WTC11 (cell line): ENCODE measurements at places on chromosomes 2 and 18. TPM values are rescaled to one million over a fixed set of nuclear protein-coding genes. Genes with fewer than 3 reads are reported as not detected.

DNA sequence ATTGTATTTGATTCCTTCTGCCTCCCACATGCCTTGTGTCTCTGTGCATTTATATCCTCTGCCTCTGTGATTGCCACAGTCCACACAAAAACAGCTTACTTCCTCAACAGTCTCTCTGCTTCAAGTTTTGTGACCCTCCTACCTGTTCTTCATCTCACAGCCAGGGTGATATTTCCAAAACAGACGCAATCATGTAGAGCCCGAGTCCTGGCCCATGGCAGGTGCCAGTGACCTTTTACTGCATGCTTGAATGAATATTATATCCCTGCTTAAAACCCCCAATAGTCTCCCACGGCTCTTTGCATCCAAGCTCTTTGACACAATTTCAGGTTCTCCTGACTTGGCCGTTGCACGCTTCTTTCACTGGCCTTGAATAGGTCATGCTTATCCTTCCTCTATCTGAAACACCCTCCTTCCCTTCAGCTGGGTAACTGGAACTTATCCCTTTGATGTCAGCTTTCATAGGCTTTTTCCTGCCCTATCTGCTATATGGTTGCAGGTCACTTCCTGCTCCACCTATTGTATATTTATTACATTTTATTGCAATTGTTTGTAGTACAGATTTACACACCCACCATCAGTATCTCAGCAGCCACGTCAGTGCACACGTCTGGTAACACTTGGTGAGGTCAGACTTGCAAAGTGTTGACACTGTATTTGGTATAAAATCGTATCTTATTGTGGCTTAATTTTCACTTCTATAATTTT, 29.7 kb upstream of the IL1B start:
- peaks cover 11% of the 10 kb centered on the region; the same call in 1 of the 2 replicates for H3K27me3 ChIP-seq
- H3K4me3 ChIP-seq = no peak overlapping the region
- no peak for DNase-seq

GRCh38 chr2:235045336-235045972, 93.6 kb downstream of the SH3BP4 start:
- H3K27me3 ChIP-seq = no peaks in the 10 kb centered on the region
- no peak for DNase-seq
- H3K27ac ChIP-seq = peak overlapping the region; percentile 45
- H3K4me1 ChIP-seq = peaks cover 3% of the 10 kb centered on the region; the same call in 1 of the 2 replicates
- H3K4me3 ChIP-seq = no peak overlapping the region

- H3K4me3 ChIP-seq = no peak overlapping the region
- no peaks in the 10 kb centered on the region for H3K36me3 ChIP-seq
- no peak overlapping the region for H3K27ac ChIP-seq
- H3K4me1 ChIP-seq = no peaks in the 10 kb centered on the region
- peaks cover 2% of the 10 kb centered on the region; the same call in 1 of the 2 replicates for H3K27me3 ChIP-seq
- DNase-seq = no peak
Observed at GRCh38 chr2:67684991-67685390, 287.9 kb downstream of the ETAA1 start.

The SCYGR4 gene
- not detected in 3 replicates for total RNA-seq

The CNRIP1 gene
- 1.3 to 1.6 TPM (median 1.4 TPM) in 3 replicates for total RNA-seq

DNA sequence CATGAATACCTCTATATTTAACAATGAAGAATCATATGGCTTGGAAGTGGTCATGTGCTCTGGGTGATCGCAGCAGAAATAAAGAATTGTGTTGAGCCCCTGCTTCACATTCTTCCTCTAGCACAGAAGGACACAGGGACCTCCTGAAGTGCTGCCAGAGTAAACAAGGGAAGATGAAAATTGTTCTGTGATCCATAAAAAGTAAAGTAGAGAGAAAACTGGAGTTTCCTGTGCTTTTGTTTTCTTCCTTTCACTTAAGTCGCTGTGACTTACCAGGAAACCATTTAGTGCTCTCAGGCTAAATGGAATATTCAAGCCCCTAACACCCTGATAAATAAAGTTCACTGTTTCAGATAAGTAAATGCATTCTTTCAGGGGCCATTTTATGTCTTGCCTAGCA, 1173.6 kb upstream of the CHAC2 start:
- H3K27me3 ChIP-seq = no peaks in the 10 kb centered on the region
- peak overlapping the region; percentile 66; the same call in 1 of the 2 replicates for H3K27ac ChIP-seq

The EEF1B2 gene
- total RNA-seq = 596 to 611 TPM (median 603 TPM) in 3 replicates

GRCh38 chr2:101328474-101329007, 20.0 kb upstream of the RNF149 start:
- H3K4me1 ChIP-seq = peaks cover 3% of the 10 kb centered on the region
- H3K36me3 ChIP-seq = no peaks in the 10 kb centered on the region; the same call in 1 of the 2 replicates
- no peak overlapping the region for H3K27ac ChIP-seq
- no peak overlapping the region for H3K4me3 ChIP-seq
- DNase-seq = no peak

DNA sequence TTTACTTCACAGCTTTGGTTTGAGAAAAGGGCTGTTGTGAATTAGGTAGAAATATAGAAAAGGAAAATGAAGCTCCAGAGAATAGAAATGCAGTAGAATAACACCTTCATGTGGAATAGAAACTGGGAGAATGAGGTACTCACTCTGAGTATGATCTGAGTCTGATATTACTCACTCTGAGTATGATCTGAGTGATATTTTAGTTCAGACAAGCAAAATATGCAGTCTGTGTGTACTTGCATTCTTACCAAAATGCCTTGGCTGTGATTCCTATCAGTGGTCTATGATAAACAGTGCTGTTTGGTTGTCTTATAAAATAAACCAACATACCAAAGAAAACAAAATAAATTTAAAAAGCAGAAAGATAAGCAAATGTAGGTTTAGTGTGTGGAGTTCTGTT, 487.6 kb downstream of the THSD7B start:
- H3K36me3 ChIP-seq = 0 out of 2 replicates have a peak, but pooled peaks cover 3% of the 10 kb centered on the region
- H3K27ac ChIP-seq = no peak overlapping the region
- H3K27me3 ChIP-seq = no peaks in the 10 kb centered on the region
- peaks cover 23% of the 10 kb centered on the region for H3K4me1 ChIP-seq
- no peak for DNase-seq

- H3K36me3 ChIP-seq = no peaks in the 10 kb centered on the region
- H3K4me1 ChIP-seq = peaks cover 81% of the 10 kb centered on the region
- H3K27ac ChIP-seq = peak overlapping the region; percentile 99
- peak; percentile 61 for DNase-seq
Observed at GRCh38 chr2:75055820-75056675, 97.6 kb downstream of the POLE4 start.

GRCh38 chr2:72990695-72991438, 73.5 kb downstream of the EMX1 start:
- peaks cover 11% of the 10 kb centered on the region; the same call in 1 of the 2 replicates for H3K4me1 ChIP-seq
- H3K36me3 ChIP-seq = no peaks in the 10 kb centered on the region
- no peak for DNase-seq
- H3K27me3 ChIP-seq = no peaks in the 10 kb centered on the region; the same call in 1 of the 2 replicates
- no peak overlapping the region for H3K27ac ChIP-seq
- no peak overlapping the region for H3K4me3 ChIP-seq

The TIGD1 gene
- total RNA-seq = 5.2 to 9.0 TPM (median 6.1 TPM) in 3 replicates

DNA sequence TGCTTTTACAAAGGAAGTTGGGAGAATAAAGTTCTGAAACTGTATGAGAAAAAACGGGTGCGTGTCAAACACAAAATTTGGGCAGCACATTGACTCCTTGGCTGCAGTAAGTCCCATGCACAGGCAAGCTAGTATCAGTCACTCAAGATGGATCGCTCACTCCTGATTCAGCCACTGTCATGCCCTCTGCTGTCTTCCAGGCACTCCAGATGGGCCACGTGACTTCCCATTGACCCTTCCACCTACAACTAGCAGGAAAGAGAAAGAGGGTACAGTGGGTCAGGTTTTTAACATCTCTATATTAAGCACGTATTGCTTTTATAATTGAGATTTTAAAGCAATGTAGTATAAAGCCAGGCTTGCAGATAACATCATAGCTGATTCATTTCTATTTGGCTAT, 8.6 kb downstream of the ARHGEF33 start:
- H3K27ac ChIP-seq = no peak overlapping the region
- DNase-seq = no peak
- no peak overlapping the region for H3K4me3 ChIP-seq
- H3K36me3 ChIP-seq = no peaks in the 10 kb centered on the region
- H3K27me3 ChIP-seq = no peaks in the 10 kb centered on the region
- H3K4me1 ChIP-seq = no peaks in the 10 kb centered on the region

GRCh38 chr2:236298924-236299475, 34.8 kb upstream of the ASB18 start:
- no peak overlapping the region for H3K4me3 ChIP-seq
- no peaks in the 10 kb centered on the region for H3K36me3 ChIP-seq
- H3K4me1 ChIP-seq = no peaks in the 10 kb centered on the region

The CABYR gene
- 12.9 to 19.3 TPM (median 16.1 TPM) in 3 replicates for total RNA-seq

The ADRA2B gene
- 4.7 to 6.3 TPM (median 5.8 TPM) in 3 replicates for total RNA-seq

DNA sequence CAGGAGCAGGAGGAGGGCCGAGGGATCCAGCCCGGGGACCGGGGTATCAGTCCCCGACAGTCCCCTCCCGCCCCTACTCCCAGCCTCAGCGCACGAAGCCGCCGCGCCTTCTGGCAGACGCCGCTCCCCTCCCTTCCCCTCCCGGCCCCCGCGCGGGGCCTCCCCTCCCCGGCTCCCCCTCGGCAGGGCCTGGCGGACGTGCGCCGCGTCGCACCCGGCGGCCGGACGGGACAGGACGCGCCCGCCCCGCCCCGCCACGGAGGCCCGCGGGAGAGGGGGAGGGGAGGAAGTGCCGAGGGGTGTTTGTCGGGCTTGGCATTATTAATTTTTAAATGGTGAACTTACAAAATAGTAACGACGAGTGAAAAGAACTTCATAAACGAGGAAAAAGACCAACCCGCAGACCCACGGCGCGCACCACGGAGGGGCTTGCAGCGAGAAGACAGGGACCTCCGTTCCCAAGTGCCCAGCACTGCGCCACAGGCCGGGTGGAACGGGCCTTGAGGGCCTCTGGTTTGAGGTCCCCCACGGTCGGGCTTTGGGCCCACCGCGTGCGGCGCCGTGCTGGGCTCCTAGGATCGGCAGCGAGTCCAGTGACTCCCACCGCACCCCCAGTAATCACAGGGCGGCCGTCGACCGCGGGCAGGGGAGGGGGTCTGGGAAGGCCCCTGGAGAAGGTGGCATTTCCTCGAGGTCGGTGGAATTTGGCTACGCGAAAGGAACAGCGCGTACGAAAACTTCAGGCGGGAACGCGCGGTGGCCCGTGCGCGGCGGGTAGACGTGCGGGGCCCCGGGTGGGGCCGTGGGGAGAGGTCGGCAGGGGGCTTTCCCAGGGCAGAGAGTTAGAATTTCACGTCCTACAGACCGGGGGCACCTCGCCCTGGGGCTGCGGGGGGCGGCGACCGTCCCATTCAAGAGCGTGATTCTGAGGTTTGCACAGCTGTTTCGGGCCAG, 954 bp upstream of the CTDSP1 start:
- no peak overlapping the region for H3K27ac ChIP-seq
- peak; percentile 42 for DNase-seq

GRCh38 chr2:109089602-109090300, 39.3 kb upstream of the SH3RF3 start:
- peaks cover 18% of the 10 kb centered on the region for H3K36me3 ChIP-seq
- H3K4me1 ChIP-seq = no peaks in the 10 kb centered on the region
- no peak overlapping the region for H3K4me3 ChIP-seq

The HRH4 gene
- not detected in 3 replicates for total RNA-seq

The C2orf66 gene
- not detected in 3 replicates for total RNA-seq

The NGEF gene
- total RNA-seq = 4.5 to 6.6 TPM (median 5.4 TPM) in 3 replicates

DNA sequence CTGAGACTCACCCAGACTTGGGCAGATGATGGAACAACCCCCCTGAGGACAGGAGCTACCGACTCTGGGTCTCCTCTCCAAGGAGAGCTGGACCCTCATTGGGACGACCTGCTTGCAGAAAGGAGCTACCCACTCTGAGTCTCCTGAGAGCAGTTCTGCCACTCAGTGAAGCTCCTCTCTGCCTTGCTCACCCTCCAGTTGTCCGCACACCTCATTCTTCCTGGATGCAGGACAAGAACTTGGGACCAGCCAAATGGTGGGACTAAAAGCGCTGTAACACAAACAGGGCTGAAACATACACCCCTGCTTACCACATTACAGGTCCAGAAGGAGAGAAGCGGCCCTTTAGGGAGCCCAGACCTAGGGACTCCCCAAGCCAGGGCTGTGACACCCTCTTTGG, 124.9 kb upstream of the CCDC150 start:
- H3K27ac ChIP-seq = no peak overlapping the region
- H3K27me3 ChIP-seq = no peaks in the 10 kb centered on the region

DNA sequence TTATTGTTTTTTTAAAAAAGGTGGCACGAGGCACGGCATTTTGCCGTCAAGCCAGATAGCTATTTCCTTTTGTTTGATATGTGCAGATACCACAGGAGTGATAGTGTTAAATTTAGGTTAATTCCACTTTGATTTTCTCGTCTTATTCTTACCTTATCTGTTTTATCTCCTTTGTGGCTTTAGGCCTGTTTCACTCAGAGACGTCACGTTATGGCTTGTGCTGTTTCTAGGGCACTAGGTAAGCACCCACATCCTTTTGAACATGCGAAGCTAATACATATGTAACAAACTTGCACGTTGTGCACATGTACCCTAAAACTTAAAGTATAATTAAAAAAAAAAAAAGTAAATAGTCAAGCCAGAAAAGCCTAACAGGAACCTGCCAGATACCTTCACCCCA, 57.8 kb downstream of the C18orf63 start:
- no peaks in the 10 kb centered on the region; the same call in 1 of the 2 replicates for H3K27me3 ChIP-seq
- no peak for DNase-seq
- no peaks in the 10 kb centered on the region for H3K36me3 ChIP-seq
- no peak overlapping the region for H3K27ac ChIP-seq
- no peak overlapping the region for H3K4me3 ChIP-seq
- peaks cover 3% of the 10 kb centered on the region; the same call in 1 of the 2 replicates for H3K4me1 ChIP-seq

- no peaks in the 10 kb centered on the region for H3K27me3 ChIP-seq
- DNase-seq = no peak
- H3K27ac ChIP-seq = peak overlapping the region; percentile 53; the same call in 1 of the 2 replicates
- peaks cover 10% of the 10 kb centered on the region; the same call in 1 of the 2 replicates for H3K36me3 ChIP-seq
Observed at GRCh38 chr18:48934415-48934722, 16.4 kb downstream of the SMAD7 start.

DNA sequence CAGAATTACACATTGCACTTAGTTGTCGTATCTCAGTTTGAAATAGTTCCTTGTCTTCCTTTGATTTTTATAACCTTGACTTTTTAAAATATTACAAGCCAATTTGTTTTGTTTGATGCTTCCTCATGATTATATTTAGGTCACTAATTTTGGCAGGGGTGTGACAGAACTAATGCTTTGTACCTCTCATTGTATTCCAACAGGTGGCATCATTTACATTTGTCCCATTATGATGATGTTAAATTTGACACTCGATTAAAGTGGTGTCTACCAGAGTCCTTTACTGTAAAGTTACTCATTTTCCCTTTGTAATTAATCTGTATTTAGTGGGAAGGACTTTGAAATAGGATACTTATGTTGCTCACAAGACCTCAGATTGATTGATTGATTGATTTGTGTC, 21.5 kb upstream of the MFSD2B start:
- no peak for DNase-seq
- no peak overlapping the region for H3K27ac ChIP-seq
- H3K36me3 ChIP-seq = peaks cover 3% of the 10 kb centered on the region; the same call in 1 of the 2 replicates
- no peak overlapping the region for H3K4me3 ChIP-seq
- peaks cover 14% of the 10 kb centered on the region for H3K4me1 ChIP-seq

GRCh38 chr2:16275131-16275530, 334.8 kb downstream of the MYCN start:
- H3K4me3 ChIP-seq = no peak overlapping the region
- DNase-seq = no peak
- no peaks in the 10 kb centered on the region for H3K36me3 ChIP-seq
- H3K27me3 ChIP-seq = no peaks in the 10 kb centered on the region
